ENCODE measurements at places on chromosomes 11 and 22.
A peak's percentile ranks its signal among the peaks of the same experiment; 100 is the strongest.

- DNase-seq: no peak
These were observed 284.7 kb downstream of the MIAT start for GRCh38 chr22:26941896-26942636.

GRCh38 chr11:70324376-70325115, 54.1 kb downstream of the PPFIA1 start:
- DNase-seq: peak; percentile 48

- no peak for DNase-seq
These were observed 29.3 kb upstream of the NFAM1 start for GRCh38 chr22:42461511-42461910.

DNA sequence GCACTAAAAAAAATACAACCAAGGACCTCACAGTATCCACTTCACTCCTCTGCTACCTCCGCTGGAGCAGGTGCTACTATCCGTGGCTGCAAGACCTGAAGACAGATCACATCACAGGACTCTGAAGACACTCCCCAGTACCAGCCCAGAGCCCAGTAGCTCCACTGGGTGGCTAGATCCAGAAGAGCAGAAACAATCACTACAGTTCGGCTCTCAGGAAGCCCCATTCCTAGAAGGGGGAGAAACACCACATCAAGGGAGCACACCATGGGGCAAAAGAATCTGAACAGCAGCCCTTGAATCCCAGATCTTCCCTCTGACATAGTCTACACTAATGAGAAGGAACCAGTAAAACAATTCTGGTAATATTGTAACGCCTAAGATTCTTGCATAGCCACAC, 494.0 kb upstream of the FAT3 start:
- DNase-seq: no peak

DNA sequence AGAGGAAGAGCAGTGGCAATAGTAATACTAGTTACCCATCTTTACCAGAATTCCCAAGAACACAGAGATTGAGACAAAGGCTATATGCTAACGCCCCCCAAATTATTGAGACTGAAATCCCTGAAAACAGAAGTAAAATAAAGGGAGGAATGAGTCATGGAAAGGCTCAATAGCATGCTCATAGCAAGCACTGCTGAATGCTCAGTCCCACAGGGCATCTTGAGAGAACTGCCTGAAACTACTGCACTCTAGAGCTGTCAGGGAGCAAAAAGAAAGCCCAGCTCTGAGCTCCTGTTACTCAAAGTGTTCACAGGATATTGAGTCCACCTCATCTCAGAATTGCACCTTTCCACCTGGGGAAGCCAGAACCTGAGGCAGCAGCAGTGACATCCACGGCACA, 44.1 kb upstream of the FIBIN start:
- peak; percentile 52 for DNase-seq

DNA sequence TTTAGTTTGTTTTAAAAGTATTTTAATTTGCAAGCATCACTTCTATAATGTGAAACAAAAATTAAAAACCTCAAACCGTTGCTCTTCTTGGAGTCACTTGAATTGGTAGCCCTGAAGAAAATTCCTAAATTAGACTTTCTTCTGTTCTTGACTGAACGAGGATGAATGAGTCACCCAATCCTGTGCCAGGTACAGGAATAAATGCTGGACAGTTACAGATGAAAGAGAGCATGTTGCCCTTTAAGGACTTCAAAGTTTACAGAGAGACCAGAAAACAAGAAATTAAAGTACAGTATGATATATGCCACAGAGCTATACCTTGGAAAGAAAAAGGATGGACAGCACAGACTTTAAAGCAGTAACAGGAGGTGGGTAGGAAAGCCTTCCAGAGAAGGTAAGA, 41.3 kb upstream of the CXCR5 start:
- DNase-seq: no peak

DNA sequence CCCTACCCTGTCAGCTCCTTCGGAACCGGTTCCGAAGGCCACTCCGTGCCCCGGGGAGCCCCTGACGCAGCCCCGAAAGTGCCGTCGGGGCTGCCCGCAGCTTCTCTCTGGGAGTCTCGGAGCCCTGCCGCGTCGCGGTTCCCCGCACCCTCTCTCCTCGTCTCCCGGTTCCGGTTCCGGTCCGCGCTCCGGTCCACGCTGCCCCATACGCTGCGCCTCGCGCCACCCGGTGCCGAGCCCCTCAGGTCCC, 618 bp downstream of the MTA2 start:
- peak; percentile 36 for DNase-seq

GRCh38 chr11:103047837-103048236, 44.1 kb downstream of the DCUN1D5 start:
- peak; percentile 32 for DNase-seq

- DNase-seq: peak; percentile 19
These were observed 37.1 kb downstream of the ST3GAL4 start for GRCh38 chr11:126392633-126393013.

- no peak for DNase-seq
These were observed 44.2 kb downstream of the TENM4 start for GRCh38 chr11:79396674-79397073.

DNA sequence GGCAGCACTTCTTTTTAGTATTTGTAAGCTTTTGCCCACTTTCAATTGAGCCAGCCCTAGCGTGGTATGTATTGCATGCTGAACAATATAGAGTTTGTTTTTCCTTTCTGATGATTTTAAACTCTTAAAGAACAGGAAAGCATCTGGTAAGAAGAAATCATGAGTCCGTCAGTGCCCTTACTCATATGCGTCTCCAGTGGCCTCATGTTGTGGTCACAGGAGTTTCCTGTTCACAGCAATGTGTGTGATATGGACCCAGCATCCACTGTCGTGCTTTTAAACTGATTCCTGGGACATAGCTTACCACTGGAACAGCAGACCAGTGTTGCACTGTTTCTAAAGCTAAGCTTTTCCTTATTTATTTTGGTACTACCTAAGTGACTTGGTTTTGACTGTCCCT, 40.1 kb downstream of the BID start:
- peak; percentile 33 for DNase-seq

- peak; percentile 15 for DNase-seq
These were observed 38.8 kb upstream of the POU2AF1 start for GRCh38 chr11:111417766-111418435.

GRCh38 chr11:120749395-120749794, 237.8 kb downstream of the GRIK4 start:
- DNase-seq: no peak

DNA sequence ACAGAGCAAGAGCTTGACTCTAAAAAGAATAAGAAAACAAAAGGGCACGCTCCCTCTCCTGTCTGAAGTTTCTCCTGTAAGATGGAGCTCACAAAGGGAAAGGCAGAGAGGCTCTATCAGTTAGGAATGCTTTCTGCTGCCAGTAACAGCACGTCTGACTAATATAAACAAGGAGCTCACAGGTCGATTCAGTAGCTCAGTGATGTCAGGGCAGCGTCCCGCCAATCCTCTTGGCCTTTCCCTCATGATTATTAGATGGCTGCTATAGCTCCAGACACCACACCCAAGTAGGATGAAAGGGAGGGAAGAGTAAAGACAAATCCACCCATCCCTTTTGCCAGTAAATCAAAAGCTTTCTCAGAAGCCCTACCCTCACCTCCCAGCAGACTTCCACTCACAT, 51.3 kb upstream of the HMGXB4 start:
- peak; percentile 8 for DNase-seq

- peak; percentile 74 for DNase-seq
These were observed 6.7 kb upstream of the AP1B1 start for GRCh38 chr22:29394931-29395581.

- DNase-seq: no peak
These were observed 13.3 kb upstream of the PRG2 start for GRCh38 chr11:57403802-57404147.

- DNase-seq: peak; percentile 76
These were observed 112.8 kb upstream of the C11orf87 start for GRCh38 chr11:109309153-109309552.

- DNase-seq: peak; percentile 48
These were observed 92.3 kb downstream of the BLID start for GRCh38 chr11:122023614-122024250.

GRCh38 chr11:2901854-2902783, 16.5 kb upstream of the CDKN1C start:
- peak; percentile 93 for DNase-seq

DNA sequence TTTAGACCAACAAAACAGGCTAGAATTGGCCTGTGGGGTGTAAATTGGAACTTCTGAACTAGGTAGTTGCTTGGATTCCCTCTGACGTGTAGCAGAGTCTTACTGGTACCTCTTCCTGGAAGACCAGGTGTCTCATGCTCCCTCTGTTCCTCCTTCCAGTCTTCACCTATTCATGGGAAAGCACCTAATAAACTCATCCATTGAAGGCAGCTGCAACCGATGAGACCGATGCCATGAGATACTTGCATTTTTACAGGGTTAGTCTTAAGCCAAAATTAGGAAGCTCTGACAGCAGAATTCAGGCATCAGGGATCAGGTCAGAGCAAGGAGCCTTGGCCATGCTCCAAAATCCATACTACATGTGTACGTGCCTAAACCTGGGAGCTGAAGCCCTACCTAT, 13.2 kb upstream of the HEPHL1 start:
- no peak for DNase-seq
